ENCODE measurements at places on chromosomes 6 and 20.

DNA sequence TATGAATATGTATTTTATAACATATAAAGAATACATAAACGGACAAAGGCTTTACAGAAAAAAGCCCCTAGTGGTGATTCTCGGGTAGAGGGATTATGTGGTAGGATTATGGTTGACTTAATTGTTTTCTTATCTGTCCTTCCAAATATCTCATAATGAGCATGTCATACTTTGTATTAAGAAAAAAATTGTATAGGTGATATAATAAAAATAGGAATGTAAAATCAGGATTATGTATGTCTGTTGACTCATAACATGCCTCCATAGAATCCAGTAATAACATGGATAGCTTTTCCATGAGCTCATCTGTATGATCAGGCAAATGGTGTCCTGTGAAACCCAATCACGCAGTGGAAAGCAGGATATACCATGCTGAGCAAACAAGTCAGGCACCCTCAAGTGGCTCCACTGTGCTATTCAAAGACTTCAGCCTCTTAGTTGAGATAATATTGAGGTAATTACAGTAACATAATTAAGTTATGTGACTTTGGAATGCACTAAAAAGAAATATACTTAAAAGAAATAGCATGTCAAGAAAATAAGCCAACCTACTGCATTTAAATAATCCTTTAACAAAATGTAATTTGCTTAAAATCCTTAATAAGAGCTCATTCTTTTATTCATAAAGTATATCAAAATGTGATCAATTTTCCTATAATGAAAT lies 39.6 kb upstream of the PRELID3B start:
- no peak for DNase-seq

DNA sequence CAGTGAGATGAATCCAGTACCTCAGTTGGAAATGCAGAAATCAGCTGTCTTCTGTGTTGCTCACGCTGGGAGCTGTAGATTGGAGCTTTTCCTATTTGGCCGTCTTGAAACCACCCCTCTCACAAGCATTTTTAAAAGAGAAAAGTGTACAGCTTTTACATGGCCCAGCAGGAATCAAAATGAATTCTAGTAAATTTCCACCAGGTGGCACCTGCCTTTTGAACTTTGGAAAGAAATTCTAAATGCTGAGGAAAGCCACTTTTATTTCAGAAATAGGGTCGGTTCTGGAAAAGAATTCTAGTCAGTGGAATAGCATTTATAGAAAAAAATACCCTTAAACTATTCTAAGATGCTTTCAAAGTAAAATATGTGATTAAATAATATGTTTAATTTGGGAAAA lies 647.8 kb downstream of the CD109 start:
- DNase-seq = no peak

- no peak for DNase-seq
These were observed 319.0 kb downstream of the HACE1 start for GRCh38 chr6:104540743-104541142.

GRCh38 chr6:104689551-104690205 lies 170.0 kb downstream of the HACE1 start:
- no peak for DNase-seq

GRCh38 chr20:31751126-31751525 lies 12.0 kb downstream of the TPX2 start:
- no peak for DNase-seq

DNA sequence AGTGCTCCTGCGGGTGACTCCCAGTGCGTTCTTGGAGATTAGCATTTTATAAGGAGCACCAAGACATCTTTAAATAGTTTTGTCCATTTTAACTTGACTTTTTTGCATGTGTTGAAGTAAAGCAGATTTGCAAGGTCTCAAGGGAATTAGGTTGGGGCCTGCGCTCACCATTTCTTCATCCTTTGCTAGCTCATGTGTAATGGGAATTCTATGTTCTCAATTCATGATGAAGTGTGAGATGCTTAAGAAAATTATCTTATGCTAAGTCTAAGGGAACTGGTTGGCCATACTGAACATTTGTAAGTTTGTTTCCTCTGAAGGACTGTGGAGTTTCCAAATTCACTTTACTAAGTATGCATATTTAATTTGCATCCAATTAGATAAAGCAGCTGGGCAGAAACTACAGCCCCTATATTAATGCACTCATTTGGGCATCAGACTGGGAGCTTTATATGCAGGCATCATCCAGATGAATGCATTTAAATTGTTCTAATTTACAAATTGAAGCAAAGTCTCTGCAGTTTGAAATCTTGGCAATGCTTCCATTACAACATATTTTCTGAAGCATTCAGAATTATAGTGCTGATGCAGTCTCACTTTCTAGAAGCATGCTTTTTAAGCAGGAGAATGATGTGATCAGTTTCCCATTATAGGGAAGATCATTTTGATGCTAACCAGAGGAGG lies 108.3 kb upstream of the AKAP12 start:
- no peak for DNase-seq

DNA sequence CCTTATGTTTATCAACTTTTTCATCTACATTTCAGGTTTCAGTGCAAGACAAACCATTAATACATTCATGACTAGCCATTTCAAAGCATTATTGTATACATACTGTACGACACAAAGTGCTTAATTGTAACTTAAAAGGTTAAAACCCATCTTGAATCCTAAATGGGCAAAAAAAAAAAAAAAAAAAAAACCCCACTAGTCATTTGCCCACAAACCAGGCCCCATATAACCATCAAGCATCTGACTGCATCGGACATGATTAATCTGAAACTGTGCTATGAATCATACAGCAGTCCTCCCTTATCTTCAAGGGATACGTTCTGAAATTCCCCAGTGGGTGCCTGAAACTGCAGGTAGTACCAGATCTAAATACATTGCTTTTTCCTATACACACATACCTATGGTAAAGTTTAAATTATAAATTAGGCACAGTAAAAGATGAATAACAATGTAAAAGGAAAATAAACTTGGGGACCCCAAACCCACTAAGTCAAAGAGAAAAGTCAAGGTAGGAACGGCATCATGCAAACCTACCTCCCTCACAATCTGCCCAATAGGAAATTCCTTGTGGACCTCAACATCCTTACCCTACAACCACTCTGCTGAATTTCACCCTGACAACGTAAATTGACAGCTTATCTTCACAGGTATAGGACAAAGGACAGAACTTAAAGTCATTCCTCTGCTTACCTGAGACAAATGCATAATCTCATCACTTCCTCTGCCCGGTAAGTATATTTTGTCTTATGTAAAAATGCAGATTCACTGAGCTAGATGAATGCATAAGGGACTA lies 14.3 kb downstream of the B4GALT5 start:
- DNase-seq = no peak

DNA sequence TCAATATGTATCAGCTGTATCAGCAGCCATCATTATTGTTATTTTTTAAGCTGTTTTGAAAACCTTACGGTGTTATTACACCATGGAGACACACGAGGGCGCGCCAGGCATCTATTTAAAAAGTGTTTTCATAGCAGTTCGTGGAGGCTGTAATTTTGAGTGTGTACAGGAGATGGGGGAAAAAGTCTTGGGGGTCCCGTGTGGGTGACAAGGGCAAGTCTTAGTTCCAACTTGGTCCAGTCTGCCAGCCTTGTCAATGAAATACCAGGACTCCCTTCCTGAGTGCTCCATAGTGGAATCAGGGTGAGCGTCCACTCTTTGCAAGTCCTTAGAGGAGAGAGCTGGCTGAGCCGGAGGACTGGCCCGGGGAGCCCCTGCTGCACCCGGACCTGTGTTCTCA lies 43.3 kb downstream of the SLC2A10 start:
- no peak for DNase-seq

GRCh38 chr20:1734269-1734858 lies 76.8 kb upstream of the SIRPG start:
- DNase-seq = no peak

GRCh38 chr6:39753725-39754045 lies 28.5 kb upstream of the KIF6 start:
- DNase-seq = no peak

DNA sequence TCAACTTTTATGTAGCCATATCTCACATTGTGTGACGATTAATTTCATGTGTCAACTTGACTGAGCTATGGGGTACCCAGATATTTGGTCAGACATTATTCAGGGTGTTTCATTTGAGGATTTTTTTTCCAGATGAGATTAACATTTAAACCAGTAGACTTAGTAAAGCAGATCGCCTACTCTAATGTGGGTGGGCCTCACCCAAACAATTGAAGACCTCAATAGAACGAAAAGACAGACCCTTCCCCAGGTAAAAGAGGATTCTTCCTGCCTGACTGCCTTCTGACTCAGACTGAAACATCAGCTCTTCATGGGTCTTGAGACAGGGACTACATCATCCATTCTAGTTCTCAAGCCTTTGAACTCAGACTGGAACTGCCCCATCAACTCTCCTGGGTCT lies 231.7 kb upstream of the SASH1 start:
- no peak for DNase-seq

- peak; percentile 40 for DNase-seq
These were observed 1.5 kb upstream of the GMEB2 start for GRCh38 chr20:63628246-63628975.

DNA sequence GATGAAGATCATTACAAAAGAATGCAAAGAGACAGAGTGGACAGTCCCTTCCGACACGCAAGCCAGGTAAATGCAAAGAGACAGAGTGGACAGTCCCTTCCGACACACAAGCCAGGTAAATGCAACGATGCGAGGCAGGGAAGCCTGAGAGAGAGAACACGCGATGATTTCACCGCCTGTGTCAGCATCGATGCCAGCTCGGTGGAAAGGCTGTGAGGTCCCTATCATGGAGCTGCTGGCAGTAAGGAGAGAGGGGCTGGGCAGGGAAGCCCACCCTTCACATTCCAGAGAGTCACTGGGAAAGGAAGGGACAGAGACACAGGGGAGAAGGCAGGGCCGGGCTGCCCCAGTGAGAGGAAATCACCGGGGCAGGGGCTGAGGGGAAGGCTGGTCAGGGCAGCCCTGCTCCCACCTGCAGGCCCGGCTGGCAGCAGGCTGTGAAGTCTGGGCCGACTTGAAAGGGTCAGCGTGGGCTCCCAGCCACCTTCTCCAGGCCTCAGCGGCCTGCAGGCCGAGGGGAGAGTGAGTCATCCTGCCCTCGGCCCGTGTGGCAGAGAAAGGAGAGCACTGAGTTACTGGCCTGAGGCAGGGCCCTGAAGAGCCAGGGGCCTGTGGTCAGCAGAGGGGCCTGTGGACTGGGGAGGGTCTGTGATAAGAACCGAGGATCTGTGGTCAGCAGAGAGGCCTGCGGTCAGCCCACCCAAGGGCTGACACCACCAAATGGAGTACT lies 80.4 kb downstream of the DACT2 start:
- DNase-seq = no peak

DNA sequence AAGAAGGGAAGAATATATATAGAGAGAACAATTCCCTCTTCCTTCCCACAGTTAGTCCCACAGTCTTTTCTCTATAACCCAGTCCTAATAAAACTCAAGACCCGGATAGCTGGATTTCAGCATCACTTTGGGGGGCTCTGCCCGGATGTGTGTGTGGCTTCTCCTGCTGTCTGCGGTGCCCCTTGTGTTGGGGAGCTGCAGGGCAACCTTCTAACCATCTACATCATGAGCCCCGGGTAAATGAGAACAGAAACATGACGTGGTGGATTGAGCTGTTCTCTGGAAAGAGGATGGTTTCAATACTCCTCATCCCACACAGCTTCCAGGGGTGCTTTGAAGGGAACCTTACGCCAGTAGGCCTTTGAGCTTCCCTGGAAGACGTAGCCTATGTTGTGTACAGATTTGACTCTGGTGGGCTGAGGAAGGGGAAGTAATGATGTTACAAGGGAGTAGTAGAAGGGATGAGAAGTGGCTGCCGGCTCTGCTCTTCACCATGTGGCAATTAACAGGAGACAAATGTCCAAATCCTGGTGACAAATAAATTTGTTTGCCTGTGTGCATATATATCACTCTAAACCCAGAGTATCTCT lies 13.5 kb upstream of the PRDM1 start:
- DNase-seq = no peak

DNA sequence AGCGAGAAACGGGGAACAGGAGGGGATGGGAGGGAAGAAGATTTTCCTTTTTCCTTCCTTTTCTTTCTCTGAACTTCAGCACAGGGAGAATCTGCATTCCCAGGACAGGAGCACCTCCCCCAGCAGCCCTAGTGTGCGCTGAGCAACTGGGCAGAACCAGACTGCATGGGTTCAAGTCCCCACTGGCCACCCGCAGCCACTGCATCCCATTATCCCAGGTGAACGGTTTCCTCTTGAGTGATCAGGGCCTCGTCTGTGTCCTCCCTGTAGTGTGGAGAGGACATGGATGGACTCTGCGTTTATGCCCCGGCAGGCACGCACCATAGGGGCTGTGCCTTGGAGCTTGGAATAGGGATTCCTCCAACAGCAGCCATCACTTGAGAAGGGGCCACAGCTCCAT lies 53.0 kb downstream of the ANKRD60 start:
- no peak for DNase-seq

DNA sequence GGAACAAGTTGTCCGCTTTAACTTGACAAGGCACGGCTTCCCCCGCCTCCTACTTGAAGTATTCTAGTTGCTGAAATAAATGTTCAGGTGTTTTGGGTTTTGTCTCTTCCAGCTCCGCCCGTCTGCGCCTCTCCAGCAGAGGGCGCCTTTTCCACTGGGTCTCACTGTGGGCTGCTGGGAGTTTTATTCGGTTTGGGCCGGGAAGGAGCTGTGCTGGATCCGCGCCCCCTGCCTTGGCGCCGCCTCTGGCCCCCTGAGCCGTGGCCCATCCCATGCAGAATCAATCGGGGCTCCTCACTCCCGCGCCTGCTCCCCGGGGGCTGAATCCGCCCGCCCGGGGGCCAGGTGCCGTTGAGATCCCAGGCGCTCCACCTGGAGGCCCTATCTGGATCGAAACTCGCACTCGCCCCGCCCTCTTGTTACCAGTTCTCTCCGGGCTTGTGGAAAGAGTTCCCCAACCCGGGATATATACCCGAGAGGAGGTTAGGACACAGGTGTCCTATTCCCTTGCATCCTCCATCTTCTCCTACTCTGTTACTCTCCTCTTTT lies 51.0 kb upstream of the TCF21 start:
- peak; percentile 26 for DNase-seq

DNA sequence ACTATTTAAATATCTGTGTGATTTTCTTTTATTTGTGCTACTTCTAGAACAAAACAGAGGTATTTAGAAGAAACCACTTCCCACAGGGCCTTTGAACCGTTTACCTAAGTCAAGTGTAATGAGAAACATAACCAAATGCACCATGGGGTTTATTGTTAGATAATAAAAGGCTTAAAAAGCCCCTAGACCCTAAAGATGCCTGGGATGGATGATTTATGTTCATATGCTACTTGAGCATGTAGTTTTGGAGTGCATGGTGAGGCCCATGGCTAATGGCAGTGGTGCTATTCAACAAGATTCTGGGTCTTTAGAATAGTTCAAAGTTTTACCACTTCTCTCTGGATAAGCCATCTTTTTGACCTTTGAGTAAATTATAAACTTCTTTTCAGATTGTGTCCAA lies 65.9 kb downstream of the MTHFD1L start:
- no peak for DNase-seq
